ENCODE measurements at places on chromosomes 7 and 10.

- DNase-seq = no peak
Observed at GRCh38 chr7:143069912-143070500, 17.9 kb downstream of the OR6V1 start.

DNA sequence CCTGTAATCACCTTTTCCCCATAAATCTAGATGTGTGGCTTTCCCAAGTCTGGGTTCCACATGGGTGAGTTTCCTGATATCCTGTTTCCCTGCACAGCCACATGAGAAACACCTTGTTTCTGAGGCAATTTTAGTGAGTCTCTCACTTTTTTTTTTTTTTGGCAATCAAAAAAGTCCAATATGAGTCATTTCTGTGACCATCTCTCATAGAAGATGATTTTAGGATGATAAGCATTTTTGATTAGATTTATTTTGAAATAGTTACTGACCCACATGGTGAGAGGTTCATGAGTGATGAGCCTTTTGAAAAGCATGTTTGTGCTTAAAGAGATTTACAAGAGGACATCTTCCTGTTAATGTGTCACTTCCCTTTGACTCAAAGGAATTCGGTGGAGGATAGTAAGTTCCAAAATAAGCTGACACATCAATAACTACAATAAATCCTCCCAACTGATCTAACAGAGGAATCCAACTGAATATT lies 464.0 kb downstream of the INHBA start:
- DNase-seq = no peak

DNA sequence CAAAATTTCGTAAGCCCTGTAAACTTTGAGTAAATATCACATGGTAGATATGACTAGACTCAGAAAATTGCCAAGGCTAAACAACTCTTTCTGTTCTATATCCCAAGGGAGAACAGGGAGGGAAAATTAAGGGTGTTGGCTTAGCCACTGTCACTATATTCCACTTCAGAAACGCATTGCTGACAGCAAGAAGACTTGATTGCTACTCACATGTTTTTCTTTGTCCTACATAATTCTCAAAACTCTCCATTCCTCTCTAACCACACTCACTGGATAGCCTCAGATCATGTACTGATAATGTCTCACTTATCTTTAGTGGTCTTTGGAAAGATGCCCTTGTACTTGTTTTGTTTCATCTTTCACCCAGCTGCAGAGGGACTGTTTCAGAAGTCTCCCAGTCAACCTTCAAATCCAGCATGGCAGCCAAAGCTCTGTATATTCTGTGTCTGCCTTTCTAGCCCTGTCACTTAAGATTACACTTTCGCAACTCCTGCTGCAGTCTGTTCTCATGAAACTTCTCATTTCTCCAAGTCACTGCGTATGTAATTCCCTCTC lies 582.4 kb upstream of the FZD8 start:
- DNase-seq = no peak

- no peak for DNase-seq
Observed at GRCh38 chr7:96997512-96998032, 7.8 kb upstream of the DLX6 start.

DNA sequence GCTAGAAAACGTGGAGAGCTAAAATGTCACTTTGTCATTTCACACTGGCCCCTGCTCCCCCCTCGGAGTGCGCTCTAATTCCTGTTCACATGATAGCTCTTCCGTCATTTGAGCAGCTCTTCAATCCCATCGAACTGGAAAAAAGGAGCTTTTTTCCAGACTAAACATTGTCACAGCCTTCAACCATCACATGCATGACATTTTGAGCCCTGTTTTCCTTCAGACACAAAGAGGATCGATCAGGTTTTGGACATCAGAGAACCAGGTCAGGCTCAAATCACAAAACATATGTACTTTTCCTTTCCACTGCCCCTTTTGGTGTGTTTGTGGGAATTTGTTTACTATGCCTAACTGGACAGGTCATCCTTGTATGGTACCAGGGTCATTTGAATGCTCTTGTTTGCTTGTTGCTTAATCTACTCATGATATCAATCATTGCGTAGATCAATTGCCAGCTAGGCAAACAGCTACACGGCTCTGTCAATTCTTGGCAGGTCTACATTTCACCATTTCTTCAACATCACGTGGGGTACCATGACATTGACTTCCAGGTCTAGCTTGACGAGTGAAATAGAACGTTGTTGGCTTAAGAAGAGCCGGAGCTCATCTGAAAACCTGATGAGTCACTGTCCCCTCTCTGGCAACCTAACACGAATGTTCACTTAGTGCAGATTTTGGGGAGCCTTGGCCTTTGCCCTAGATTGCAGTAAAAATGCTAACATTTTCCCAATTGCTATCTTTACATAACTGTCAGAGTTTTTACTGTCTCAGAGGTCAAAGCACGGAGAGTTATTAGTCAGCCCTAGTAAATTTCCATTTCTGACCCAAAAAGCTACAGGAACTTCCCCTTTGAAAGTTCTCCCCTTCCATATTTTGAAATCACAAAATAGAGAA lies 87.3 kb downstream of the LYZL2 start:
- DNase-seq = no peak

DNA sequence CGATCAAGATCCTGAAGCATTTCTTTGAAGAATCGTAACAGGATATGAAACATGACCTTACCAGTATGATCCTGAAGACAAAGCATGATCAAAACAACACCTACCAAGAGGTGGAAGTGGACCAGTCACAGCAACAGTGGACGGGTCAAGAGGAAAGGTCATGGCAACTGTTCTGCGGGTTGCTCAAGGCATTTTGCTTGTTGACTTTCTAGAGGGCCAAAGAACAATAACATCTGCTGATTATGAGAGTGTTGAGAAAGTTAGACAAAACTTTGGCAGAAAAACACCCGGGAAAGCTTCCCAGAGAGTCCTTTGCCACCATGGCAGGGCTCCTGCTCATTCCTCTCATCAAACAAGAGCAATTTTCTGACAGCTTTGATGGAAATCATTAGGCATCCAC lies 65.6 kb upstream of the LRRC18 start:
- no peak for DNase-seq
